Activated CD4-positive, CD25-positive, alpha-beta regulatory T cell treated with anti-CD3 and anti-CD28 coated beads, Interleukin-2, amount 50 U/mL, for 72 hours (primary cell): ENCODE measurements at places on chromosomes 5 and 9.

GRCh38 chr5:150783422-150783928 lies 4.9 kb downstream of the SMIM3 start:
- DNase-seq, result peak; percentile 38

DNA sequence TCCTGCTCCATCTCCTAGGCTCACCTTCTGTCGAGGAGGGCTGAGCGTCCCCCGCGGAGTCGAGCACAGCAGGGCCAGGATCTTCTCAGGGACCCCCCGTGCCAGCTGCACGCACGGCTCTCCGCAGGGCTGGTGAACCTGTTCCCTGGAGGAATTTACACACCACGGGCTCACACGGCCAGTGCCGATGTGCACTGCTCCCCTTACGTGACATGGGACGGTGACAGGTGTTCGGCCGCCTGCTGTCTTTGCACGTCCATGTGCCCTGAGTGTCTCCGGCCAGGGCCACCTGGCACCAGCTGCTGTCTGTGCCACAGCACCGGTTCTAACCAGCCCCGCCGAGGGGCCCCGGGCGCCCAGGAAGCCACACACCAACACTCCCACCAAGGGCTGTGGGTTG lies 8.7 kb upstream of the AGPAT2 start:
- DNase-seq, result no peak

GRCh38 chr9:88692827-88693226 lies 157.8 kb downstream of the NXNL2 start:
- no peak for DNase-seq

DNA sequence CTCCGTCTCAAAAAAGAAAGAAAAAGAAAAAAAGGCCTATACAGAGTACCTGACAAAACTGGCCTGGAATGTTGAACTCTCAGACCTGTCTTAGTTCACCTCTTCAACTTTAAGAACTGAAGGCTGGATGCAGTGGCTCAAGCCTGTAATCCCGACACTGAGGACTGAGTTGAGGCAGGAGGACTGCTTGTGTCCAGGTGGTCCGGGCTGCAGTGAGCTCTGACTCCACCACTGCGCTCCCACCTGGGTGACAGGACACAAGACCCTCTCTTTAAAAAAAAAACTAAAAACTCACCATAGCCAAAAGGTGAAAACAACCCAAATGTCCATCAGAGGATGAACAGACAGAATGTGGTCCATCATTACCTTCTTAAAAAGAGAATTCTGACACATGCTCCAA lies 6.4 kb downstream of the MRPL41 start:
- no peak for DNase-seq

DNA sequence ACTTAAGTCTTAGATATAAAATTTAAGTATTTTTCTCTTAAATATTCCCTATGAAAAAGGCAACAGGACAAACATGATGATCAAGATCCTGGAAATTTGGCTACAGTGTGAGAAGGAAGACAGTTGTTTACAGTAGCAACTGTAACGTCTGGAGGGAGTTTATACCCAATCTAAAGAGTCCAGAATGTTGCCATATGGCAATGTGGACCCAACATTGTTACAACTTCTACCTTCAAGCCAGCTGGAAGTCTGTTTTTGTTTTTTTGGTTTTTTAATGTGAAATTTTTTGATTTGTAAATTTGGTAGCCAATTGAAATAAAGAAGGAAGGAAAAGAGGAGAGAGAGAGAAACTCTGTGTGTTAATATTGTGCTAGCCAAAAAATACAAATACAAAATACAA lies 233.4 kb downstream of the CHSY3 start:
- no peak for DNase-seq

DNA sequence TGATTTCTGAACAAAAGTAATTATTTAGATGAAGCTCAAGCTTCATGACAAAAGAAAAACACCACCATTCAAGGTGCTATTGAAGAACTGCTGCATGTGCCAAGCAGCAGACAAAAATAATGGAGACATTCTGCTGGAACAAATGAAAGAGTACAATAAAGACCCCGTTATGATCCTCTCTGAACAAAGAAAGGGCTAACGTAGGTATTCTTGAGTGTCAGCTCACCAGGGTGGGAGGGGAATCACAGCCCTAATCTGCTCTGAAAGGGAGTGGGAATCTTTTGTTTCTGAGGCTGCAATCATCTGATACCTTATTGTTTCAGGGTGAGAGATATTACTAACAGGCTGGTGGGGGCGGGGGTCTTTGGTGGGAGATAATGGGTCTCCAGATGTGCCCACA lies 15.4 kb downstream of the CEMIP2 start:
- DNase-seq, result no peak

DNA sequence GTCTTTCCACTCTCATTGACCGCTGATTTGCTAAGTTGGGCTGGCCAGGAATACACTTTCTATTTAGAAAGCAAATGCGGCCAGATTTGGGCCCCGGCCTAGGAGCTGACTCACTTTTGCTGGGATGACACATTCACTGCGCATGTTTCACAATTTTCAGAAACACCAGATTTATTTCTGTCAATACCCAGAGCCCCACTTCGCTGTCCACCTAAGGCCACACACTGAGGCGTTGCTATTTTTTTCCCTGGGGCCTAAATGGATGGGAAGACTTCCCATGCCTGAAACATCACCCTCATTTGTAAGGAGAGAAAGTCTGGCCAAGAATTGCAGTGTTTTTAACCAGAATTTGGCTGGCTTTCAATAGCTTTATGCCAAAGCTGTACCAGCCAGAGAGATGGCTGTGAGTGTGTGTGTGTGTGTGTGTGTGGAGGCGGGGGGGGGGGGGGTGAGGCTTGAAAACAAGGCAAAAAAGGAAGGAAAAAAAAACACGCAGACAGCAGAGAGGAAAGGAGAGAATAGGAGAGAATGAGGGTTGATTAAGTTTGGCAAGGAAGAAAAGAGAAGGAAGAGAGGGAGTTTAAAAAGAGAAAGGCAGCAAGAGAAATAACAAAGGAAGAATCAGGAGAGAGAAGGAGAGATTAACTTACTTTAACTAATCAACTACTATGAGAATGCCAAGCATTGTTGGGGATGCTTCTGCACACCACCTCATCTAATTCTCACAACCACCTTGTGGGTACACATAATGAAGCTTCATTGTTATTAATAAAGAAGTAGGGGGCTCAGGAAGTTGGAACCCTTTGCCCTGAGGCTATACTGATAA lies 261.4 kb upstream of the KLF4 start:
- no peak for DNase-seq

- DNase-seq, result no peak
Observed at GRCh38 chr5:1648806-1649205, 125.0 kb upstream of the LPCAT1 start.

DNA sequence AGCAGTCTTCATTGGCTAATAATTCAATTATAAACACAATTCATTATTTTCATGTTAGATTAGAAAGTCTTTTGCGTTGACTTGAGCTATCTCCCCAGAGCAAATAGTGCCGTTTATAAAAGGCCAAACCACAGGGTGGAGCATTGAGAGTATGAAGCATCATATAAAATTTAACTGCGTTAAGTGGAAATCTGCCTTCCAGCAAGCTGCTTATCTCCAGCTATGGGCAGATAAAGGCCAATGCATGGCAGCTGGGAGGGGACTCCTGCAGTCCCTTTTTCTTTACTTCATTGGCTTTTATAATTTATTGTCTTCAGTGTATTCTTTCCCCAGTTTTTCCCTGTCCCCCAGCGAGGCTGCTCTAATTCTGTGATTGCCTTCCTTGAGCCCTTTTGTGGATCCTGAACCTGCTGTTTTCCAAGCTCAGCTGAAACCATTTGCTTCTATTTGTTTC lies 113.7 kb downstream of the TMEM232 start:
- no peak for DNase-seq

- DNase-seq, result no peak
Observed at GRCh38 chr5:144504929-144505577, 334.4 kb downstream of the KCTD16 start.

DNA sequence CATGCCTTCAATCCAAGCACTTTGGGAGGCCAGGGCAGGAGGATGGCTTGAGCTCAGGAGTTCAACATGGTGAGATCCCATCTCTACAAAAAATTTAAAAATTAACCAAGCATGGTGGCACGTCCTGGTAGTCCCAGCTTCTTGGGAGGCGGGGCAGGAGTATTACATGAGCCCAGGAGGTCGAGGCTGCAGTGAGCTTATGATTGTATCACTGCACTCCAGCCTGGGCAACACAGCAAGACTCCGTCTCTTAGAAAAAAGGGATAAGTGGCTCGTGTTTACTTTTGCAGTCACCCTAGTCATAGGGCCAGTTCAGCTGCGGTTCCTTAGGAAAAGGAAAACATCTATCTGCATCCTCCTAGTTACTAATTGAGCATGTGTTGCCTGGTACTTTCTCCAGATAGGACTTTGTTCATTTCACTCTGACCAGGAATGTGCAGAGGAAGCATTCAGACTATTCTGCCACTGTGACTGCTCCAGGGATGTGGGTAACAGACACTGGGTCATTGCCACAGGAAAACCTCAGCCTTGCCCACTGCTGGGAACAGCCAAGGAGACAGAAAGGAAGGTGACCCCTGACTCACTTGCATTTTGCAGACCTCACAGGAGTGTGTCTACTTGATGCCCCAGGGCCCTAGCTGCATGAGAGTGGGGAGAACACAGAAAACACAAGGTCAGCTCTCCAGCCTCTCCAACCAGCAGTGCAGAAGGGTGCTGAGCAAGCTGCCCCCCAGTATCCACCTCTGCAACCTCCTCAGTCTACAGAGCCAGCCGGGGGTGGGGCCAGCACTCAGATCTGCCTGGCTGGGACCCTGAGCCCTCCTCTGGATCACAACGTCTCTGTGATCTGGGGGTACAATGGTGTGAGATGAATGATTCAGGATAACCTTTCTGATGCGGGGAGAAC lies 33.9 kb upstream of the ALDH1B1 start:
- DNase-seq, result no peak

GRCh38 chr9:127711226-127711701 lies 4.2 kb downstream of the PTRH1 start:
- no peak for DNase-seq

- DNase-seq, result no peak
Observed at GRCh38 chr5:10854506-10855277, 93.7 kb upstream of the DAP start.

DNA sequence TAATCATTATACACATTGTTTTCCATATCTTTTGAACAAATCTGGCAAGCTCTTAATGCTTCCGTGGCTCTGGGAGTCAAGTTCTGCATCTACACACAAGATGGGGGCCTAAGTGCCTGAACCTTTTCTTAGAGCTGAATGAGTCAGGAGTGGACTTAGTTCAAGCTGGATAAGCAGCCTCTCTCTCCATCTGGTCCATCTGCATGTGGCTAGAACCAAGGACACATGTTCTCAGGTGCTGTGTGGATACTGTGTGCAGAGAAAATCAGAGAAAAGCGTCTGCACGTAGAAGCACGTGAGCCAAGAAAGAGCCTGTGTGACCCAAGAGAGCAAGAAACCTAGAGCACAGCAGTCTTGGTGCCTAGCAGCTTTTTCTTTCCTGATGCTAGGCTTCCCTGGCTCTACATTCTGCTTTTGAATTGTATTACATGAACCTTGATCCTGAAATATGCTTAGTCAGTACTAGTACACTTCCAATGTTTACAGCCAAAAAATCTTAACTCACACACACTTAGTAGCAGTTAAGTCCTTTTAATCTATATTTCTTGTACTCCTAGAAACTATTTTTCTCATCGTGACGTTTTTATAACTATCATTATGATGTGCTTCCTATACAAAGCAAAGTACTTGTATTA lies 1798.9 kb downstream of the MAT2B start:
- no peak for DNase-seq

- no peak for DNase-seq
Observed at GRCh38 chr9:95044731-95045508, 272.6 kb downstream of the FANCC start.

GRCh38 chr9:17004500-17004899 lies 130.3 kb upstream of the CNTLN start:
- no peak for DNase-seq

- DNase-seq, result no peak
Observed at GRCh38 chr5:110386782-110387181, 339.7 kb downstream of the TMEM232 start.

GRCh38 chr5:123517476-123517875 lies 5.5 kb downstream of the CSNK1G3 start:
- DNase-seq, result no peak

GRCh38 chr5:154369682-154370081 lies 76.1 kb upstream of the SAP30L start:
- DNase-seq, result no peak

DNA sequence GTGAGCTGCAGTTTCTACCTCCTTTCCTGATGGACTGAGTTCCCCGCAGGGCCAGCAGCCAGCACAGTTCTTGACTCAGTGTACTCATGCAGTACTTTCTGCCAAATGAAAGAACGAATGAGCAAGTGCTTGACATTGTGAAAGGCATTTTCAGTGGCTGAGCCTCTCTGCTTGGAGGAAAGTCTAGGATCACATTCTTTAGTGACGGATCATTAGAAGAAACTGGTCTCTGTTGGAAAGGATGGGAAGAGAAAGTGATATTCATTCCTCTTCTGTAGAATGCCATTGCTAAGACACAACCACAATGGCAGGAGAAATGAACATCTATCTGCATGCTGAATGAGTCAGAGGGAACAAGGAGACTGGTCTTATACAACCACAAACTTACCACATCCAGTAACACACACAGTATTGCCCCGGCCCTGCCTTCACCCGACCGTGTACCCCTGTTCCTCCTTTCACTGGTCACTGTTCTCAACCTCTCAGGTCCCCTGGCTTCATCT lies 206.9 kb downstream of the CRB2 start:
- DNase-seq, result no peak

- DNase-seq, result peak; percentile 41
Observed at GRCh38 chr5:18393565-18394442, 759.5 kb downstream of the TAF11L14 start.

- no peak for DNase-seq
Observed at GRCh38 chr5:81326554-81326953, 25.2 kb downstream of the ZCCHC9 start.

- DNase-seq, result no peak
Observed at GRCh38 chr5:37495210-37495609, 116.1 kb downstream of the WDR70 start.

- DNase-seq, result no peak
Observed at GRCh38 chr5:127957183-127957582, 126.4 kb upstream of the SLC12A2 start.

GRCh38 chr5:176774216-176775171 lies 35.9 kb upstream of the UNC5A start:
- DNase-seq, result peak; percentile 24

- no peak for DNase-seq
Observed at GRCh38 chr5:54758038-54758437, 227.4 kb downstream of the ESM1 start.

- no peak for DNase-seq
Observed at GRCh38 chr5:173324115-173325001, 3.9 kb downstream of the STC2 start.

DNA sequence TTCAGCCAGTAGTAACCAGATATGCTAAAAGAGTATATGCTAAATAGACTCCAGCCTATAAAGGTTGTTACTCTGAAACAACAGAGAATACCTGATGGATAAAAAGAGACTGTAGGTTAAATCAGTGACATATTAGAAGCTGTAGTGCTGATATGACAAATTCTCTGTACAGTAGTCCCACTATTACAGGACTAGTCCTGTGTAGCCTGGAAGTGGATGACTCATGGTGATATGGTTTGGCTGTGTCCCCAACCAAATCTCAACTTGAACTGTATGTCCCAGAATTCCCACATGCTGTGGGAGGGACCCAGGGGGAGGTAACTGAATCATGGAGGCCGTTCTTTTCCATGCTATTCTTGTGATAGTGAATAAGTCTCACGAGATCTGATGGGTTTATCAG lies 276.2 kb upstream of the POU5F2 start:
- no peak for DNase-seq

GRCh38 chr5:26660116-26660515 lies 378.3 kb downstream of the CDH9 start:
- no peak for DNase-seq
